ENCODE measurements at places on chromosomes 4 and X.
A peak's percentile ranks its signal among the peaks of the same experiment; 100 is the strongest.

DNA sequence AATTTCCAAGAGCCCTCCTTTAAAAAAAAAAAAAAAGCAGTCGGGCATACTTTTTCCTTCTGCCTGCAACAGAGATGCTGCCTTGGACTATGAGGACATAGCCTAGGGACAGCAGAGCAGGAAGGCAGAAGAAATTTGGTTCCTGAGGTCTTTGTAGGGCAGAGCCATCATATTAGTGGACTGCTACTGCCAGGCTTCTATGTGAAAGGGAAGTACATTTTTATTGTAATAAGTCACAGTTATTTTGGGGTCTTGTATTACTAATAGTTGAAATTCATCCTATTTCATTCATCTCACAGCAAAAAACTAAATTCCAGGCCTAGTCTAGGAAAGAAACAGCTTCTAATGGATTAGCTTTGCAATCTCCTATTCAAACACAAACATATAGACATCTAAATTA is 211.2 kb downstream of the NSUN7 start:
- no peak for DNase-seq

- peak; percentile 63 for DNase-seq
These were observed 1.0 kb upstream of the PDGFRA start for GRCh38 chr4:54228056-54228527.

DNA sequence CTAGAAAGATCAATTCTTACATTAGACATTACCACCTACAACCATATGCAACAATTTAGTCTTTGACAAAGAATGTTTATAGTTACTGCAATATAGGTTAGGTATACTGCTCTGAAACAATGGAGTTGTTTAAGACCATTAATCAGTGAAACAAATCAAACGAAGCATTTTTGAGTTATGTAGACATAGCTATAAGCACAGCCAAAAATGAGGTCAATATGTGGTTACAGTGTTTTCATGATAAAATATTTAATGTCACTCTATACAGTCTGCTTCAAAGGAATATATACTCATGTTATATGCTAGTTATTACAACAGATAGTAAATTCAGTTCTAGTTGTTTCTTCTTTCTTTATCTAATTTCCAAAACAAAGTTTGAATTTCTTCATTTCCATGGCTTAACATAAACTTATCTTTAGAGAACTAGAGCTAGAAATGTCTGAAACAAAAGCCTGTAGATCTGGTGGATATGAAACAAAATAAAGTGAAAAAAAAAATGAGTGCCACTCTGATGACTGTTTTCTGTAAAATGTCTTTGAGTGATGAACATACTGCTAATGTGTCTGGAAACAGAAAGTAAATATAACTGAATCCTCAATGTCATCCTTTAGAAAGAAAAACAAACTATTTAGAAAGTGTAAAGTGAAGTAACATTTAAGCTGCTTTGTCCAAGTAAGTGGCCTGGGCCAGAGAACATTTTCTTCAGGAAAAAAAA is 809.0 kb downstream of the FAT4 start:
- DNase-seq, result no peak

DNA sequence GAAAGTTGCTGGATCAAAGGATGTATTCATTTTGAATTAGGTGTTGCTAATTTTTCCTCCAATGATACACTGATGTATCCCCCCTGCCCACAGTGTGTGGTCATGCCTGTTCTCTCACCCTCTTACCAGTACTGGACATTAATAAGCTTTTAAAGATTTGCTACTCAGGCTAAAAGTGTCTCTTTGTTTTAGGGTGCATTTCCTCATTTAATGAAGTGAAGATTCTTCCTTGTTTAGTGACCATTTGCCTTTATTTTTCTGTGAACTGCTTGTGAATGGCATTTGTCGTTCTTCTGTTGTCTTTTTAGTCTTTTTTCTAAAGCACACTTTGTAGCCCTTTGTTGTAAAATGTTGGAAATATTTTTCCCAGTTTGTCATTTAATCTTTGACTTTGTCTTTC is 5.0 kb downstream of the MSMO1 start:
- no peak for DNase-seq

GRCh38 chr4:38560340-38560739 is 103.7 kb upstream of the KLF3 start:
- peak; percentile 71 for DNase-seq

DNA sequence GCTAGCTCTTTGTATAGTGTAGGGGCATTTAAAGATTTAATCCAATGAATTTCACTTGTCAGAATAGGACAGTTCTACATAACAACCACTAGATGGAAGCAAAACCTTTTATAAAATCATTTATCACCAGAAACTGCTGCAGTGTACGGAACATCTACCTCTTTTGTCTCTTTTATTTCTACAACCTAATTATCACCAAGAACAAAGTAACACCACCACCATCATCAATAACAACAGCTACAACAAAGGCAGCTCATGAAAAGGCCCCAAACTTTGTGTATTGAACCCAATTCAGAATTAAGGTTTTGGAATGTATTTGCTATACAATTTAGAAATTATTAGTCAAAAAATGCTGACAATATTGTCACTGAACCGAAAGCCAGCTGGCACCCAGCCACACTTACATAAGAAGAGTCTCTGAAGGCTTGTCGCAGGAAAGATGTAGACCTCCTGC is 260.9 kb upstream of the RPS6KA3 start:
- peak; percentile 21 for DNase-seq

GRCh38 chr4:15037923-15038541 is 35.8 kb downstream of the CPEB2 start:
- no peak for DNase-seq

DNA sequence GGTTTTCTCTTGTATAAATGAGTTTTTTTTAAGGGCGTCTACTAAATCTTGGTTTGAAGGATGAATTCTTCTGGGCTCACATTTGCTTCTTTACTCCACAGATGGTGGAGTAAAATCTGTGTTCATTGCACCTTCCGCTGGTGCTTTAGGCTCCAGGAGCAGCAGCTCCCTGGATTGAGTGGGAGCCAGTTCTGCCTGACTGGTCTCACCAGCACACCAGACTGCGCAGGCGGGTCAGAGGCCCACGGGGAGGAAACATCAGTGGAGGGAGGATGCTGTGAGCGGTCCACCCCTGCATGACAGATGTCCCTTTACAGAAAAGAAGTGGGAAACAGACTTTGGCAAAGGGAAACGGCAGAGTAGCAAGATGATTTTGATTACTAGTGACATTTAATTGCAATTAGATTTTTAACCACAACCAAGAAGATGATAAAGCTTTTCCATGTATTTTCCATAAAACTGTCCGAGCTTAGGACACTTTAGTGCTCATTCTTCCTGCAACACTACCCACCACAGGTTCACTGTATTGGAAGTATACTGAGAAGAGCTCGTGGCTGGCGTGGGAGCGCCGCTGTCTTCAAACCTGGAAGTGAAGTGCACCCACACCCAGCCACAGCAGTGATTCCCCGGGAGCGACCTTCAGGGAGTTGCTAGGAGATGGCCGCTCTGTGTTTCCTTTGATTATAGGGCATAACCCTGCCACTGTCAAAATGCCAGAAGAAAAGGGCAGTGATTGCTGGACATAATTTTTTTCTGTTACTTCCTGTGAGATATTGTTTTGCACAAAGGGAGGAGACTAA is 95.2 kb downstream of the SORBS2 start:
- DNase-seq, result no peak

DNA sequence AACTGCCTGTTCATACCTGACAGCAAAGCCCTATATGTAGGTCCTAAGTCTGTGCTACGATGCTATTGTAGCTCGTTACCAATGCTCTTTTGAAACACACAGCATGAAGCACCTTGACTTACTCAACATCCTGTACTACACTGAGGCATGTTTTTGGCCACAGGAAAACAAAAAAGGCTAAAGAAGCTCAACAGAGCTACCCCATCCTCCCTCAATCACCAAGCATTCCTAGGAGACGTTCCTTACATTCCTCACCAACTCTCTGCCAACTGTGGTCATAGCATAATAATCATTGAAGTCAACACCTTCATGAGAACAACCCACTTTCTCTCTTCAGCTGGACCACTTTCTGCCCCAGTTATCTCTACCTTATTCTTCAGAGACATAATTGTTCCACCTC is 73.7 kb upstream of the SLC25A43 start:
- no peak for DNase-seq

- DNase-seq, result peak; percentile 35
These were observed 45.8 kb upstream of the MSANTD1 start for GRCh38 chr4:3202836-3203820.

GRCh38 chr4:142021181-142021580 is 384.8 kb downstream of the IL15 start:
- no peak for DNase-seq

GRCh38 chrX:71254092-71254963 is at the start of gene ZMYM3:
TSS of gene ZMYM3 (minus strand) at chrX:71254140. CDS start at chrX:71253255, 885 bp downstream.
- DNase-seq, result peak; percentile 88

DNA sequence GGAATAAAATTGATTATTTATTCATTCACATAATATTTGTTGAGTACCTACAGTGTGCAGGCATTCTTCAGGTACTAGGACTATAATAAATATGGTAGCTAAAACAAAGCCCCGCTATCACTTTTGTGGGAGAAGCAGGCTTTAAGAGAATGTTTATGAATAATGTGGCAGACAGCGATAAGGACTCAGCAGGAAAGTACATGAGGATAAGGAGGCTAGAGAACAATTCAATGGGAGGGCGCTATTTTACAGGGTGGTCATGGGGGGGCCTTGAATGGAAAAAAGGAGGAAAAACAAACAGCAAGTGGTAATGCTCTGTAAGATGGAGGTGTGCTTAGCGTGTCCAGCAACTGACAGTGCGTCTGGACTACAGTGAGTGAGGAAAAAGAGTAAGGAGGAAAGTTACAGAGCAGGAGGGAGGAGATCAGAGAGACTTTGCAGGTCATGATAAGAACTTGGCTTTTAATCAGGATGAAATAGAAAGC is 264.2 kb upstream of the ETNPPL start:
- no peak for DNase-seq

DNA sequence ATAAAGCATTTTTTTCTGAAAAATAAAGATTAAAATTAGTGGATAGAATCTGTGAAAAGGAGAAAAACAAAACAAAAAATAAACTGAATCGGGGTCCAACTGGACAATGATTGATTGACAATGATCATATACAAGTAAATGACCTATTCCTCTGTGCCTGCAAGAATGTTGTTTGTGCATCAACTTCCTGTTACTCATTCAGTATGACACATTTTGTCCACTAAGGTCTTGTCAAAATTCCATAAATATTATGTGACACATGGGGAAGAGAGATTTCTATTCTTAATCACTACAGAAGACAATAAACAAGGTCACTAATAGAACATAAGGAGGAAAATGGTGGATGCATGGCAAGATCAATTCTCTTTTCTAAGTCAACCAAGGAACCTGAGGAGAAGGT is 54.9 kb downstream of the F8 start:
- no peak for DNase-seq

DNA sequence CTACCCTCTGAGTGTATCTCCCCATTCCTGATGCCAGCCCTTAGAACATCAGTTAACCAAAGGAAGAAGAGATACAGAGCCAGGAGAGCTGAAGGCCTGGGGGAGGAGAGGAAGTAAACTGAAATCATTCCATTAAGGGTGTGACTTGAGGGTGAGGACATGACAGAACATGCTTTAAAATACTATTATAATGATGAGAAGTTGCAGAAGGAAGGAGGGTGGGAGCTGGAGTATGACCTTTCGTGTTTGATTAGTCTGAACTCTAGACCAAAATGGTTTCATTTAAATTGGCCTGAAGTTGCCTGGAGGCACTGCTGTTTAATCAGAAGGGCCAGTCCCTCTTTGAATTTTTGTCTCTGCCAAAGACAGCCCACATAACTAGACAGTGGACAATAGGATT is 11.4 kb downstream of the INTS6L start:
- DNase-seq, result no peak

- DNase-seq, result peak; percentile 65
These were observed 26.3 kb upstream of the PDS5A start for GRCh38 chr4:40003986-40004385.

DNA sequence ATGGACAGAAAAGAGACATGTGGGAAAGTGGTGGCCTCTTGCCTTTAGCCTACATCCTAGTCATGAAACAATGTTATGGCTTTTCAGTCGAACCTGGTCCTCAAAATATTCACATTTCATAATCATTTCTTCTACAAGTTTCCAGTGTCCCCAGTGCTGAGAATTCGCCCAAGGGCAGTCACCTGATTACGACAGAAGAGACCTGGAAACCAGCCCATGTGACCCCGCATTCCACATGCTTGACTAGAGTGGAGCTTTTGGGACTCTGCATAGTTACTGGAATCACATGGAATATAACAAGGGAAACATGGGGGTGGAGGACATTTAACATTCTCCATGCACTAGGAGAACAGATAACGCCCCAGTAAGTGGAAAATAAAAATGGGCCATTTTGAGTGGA is 100.1 kb downstream of the PPARGC1A start:
- DNase-seq, result no peak

DNA sequence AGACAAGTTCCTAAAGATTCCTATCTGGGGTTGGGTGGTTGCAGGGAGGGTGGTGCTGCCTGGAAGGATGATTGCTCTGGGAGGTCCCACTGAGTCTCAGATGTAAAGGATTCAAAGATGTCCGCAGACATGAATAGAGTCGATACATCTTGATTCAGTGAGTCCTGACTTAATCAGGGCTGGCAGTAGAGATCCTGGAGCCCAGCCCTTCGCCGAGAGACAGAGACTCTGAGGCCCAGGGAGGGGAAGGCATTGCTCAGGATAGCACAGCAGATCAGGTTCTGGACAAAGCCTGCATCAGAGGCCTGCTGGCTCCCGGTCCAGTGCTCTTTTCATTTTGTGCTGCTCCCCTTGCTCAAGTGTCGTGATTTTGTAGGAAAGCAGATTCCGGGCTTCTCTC is 21.7 kb downstream of the PJA1 start:
- DNase-seq, result no peak

DNA sequence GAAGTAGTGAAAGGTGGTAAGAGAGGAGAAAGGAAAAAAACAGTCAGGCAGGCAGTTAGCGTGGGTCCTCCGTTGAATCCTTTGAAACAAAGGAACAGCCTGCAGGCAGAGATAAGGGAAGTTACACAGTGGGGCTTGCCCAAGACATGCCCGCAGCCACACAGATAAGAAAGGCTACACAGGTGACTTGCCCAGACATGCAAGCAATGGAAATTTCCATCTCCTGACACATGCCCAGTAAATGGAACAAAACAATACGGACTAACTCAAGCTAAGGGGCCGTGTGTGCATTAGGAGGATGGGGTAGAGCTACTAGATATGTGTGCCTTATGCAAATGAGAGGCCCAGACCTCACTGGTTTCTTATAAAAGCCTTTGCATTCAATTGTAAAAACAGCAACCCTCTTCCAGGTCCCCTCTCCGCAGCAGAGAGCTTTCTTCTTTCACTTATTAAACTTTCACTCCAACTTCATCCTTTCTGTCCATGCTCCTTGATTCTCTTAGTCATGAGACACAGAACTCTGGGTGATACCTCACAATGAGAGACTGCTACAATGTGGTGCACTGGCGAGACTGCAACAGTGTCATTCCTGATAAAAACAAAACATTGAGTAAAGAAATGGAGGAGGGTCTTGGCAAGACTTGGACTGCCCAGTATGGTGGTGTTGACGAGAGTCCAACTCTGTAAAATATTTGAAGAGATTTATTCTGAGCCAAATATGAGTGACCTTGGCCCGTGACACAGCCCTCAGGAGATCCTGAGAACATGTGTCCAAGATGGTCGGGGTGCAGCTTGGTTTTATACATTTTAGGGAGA is 997.4 kb upstream of the PRKX start:
- peak; percentile 1 for DNase-seq

- no peak for DNase-seq
These were observed 395.3 kb downstream of the STPG2 start for GRCh38 chr4:97747945-97748344.

GRCh38 chr4:182922501-182923284 is 5.5 kb upstream of the DCTD start:
- DNase-seq, result peak; percentile 35

Measured in Ammon's horn (tissue), 1 donor.